ENCODE measurements at places on chromosomes 13 and 19.

GRCh38 chr19:40279120-40279551 is 6.0 kb downstream of the AKT2 start:
- no peak for DNase-seq

DNA sequence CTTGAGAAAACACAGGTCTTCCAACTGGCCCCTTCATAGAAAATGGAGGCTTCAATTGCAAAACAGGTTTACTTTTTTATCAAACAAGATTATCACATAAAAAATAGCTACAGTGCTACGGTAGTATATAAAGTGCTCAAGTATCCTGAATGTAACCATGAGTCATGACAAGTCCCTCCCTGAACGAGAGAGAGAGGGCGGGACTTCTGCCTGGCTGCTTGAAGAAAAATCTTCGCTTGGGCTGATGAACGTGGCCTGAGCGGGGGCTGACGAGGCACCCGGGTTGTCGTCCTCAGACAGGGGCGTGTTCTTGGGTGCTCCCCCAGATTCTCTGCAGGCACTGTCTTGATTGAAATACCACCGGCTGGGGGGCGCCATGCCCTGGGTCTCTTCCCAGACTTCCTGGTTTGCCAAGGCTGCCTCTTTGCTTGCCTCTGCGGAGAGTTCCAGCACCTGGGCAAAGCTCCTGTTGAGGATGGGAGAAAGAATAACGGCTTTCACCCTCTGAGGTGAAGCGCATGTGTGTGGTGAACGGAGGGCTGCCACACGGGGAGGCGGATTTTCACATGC is 23.2 kb upstream of the CPAMD8 start:
- no peak for DNase-seq

GRCh38 chr13:110455444-110455843 is 106.1 kb downstream of the RAB20 start:
- no peak for DNase-seq

DNA sequence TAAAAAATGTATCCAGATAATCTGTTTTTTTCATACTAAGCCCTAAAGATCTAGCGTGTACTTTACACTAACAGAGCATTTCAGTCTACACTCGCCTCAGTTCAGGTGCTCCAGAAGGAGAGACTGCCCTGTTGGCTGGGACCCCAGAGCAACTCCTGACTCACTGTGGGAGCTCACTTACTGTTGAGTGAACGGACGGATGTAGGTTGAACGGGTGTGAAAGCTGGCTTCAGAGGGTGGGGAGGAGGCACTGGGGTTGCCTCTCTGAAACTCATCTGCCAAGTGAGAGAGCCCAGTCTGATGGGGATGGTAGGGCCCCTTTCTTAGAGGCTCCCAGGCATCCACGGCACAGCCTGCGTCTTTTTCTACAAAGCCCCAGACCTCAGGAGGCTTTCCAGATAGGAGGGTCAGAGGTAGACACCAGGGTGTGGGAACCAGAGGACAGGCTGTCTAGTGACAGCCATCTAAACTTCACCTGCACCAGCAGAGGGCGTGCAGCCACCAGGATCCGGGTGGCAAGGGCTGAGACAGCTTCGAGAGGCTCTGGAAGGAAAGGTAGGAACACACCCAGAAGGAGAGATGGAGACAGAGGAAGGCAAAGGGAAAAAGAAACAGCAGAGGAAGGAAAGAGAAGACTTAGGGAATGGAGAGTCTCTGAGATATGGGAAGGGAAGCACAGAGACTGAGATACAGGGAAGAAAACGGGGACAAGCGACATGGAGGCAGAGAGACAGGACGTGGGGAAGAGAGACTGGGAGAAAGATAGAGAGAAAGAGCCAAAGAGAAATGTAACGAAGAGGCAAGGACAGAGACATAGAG is 3.7 kb downstream of the KASH5 start:
- no peak for DNase-seq

- DNase-seq = no peak
Observed at GRCh38 chr19:42024622-42025111, 30.6 kb upstream of the ATP1A3 start.

GRCh38 chr13:109576331-109576813 is 210.0 kb downstream of the IRS2 start:
- no peak for DNase-seq

DNA sequence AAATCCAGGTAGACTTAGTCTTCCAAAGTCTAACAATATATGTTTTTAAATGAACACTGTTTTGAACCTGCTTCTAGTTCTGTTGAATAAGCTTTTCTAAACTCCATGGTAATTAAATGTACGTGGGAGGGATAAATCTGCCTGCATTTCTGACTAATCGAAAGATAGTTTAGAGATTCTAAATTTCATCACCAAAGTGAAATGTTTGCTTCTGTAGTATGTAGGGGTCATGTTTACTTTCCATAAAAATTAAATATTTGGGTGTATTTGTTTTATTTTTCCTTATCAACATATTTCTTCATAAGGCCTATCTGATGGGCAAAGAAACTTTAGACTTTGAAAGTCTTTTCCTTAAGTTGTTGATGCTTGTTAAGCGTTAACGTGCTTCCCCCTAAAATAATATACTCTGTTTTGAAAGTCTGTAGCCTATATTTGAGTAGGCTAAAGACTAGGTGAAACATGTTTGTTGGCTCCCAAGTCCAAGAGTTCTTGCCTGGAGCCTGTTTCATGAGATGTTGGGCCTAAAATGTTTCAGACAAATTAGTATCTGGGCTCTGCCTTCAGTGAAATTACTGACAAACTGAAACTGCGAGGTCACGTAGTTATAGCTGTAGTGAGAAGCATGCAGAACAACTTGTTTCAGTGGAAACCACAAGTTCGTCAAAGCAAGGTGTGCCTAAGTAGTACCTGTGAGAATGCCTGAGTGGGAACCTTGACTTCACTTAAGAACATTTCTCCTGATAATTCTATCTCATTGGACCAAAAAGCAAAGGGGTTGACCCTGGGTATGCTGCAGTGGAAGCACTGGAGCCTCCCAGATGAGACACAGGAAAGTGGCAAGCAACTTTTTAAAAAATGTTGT is 126.2 kb downstream of the LMO7 start:
- no peak for DNase-seq

DNA sequence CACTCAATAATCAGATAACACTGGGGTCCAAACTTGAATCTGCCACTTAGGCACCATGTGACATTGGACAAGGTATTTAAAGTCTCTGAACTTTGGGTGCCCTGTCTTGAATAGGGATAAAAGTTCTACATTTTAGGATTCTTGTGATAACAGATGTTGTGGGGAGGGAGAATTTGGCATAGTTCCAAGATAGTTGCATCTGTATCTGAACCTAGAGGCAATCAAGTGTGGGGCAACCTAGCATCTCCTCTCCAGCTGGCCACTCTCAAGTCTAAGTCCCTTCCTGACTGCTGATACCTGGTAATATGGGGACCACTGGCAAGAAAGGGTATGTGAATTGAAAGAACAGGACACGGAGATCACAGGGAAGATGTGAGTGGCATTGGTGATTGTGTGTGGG is 256.1 kb downstream of the FOXO1 start:
- no peak for DNase-seq

- peak; percentile 72 for DNase-seq
Observed at GRCh38 chr19:54168174-54168917, 4.6 kb downstream of the TMC4 start.

GRCh38 chr13:113209759-113210421 is 477 bp downstream of the CUL4A start:
- no peak for DNase-seq

DNA sequence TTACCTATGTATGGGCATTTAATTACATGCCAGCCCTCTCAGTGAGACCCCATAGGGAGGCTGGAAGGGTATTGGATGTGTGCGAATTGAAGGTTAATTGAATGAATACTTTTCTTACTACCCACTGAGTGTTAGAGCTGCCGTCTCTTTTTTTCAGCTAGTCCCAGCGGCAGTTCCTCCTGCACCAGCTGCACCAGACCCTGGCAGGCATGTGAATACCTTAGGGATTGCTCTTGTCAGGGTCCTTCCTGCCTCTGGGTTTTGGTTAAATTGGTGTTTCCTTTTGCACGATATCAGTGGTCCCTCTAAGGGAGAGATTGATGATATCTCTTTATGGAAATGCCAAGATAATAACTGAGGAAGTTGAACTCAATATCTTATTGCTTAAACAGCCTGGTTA is 9.8 kb upstream of the CXCL17 start:
- no peak for DNase-seq

Data from NCI-H1436 treated with DMSO at 0.1 percent for 48 hours (cell line).